ENCODE measurements at places on chromosomes 11 and 22.

DNA sequence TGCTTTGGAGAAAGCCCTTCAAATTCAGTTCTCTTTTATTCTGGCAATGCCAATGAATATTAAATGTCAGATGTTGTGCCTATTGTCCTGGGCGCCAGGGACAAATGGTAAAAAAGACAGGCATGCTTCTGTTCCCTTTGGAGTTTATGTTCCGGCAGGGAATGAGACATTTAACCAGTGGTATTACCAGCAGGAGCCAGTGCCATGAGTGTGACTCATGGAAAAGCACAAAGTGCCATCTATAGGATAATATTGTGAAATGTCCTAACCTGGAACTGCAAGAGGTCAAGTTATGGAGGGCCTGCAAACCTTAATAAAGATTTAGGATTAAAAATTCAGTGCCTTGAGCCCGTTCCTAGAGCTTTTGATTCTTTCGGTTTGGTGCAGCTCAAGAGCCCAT is 39.5 kb downstream of the REXO2 start:
- DNase-seq, result no peak

- DNase-seq, result no peak
These were observed 2.5 kb upstream of the LRRC74B start for GRCh38 chr22:21042978-21043859.

GRCh38 chr22:49052023-49052538 is 775.6 kb downstream of the BRD1 start:
- DNase-seq, result peak; percentile 55

DNA sequence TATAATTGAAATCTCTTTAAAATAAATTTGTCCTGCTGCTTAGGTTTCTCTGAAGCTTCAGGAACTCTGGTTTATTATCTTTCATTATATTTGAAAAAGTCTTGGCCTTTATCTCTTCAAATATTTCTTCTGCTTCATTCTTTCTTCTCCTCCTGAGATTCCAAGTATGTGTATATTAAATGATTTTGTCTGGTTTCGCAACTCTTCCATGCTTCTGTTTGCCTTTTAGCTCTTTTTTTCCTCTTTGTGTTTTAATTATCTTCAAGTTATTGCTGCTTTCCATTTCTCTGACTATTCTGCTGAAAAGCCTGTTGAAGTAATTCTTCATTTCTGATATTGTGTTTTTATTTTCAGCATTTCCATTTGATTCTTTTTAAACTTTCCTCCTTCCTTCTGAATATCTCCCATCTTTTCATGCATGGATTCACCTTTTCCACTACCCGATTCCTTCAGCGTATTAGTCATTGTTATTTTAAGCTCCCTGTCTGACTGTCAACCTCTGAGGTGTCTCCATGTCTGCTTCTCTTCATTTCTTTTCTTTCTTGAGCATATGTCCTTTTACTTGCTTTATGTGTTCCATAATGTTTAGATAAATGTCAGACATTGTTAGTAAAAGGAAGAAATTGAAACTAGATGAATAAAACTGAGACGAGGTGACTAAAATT is 46.6 kb upstream of the CTSC start:
- DNase-seq, result no peak

DNA sequence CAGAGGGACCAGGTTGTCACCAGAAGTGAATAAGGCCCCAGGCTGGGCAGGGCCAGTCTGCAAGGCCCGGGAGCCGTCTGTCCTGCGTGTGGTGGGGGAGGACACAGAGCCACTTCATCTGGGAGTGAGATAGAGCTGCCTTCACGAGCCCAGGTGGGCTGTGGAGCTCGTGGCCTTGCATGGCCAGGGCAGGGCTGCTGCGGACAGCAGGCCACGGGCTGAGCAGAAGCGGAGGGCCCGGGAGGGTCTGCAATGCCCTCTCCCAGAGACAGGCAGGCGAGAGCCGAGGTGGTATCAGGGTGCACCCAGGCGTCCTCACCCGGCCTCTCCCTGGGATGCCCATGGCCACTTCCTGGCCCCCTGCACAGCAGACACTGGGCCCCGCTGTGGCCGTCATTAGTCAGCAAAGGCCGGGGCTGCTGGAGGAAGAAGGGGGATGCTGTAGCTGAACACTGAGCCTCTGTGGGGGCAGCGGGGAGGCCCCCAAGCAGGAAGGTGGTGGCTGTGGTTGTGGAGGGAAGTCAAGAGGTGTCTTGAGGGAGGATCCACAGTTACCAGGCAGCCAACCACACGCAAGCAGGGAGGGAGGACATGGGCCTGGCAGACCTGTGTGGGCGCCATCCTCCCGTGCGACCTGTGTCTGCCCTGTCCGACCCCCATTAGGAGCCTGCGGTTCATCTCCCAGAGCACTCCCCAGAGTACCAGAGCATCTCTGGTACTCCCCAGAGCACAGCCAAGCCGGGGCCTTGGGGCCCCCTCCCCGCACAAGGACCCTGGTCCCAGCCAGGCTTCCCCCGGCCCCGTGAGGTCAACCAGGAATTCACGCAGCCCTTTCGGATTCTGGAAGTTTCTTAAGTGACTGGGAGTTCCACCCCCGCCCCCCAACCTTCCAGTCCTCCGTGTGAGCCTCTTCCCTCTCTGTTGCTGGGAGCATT is 1109.5 kb downstream of the BRD1 start:
- no peak for DNase-seq

- DNase-seq, result no peak
These were observed 95.9 kb upstream of the DDI1 start for GRCh38 chr11:103940551-103940950.

DNA sequence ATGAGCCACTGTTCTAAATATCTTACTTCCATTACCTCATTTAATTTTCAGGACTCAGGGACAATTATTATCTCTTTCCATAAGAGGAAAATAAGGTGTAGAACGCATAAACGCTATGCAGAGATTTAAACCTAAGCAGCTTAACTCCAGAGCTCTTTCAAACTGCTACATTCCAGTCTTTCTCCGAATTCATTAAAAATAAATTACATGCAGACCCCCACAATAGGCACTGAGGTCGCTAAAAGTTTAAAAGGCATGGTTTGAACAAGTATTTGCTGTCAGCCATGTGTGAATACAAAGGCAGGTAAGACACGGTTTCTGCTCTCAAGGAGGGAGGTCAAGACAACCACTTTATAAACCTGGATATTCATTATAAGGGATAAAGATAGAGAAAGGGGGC is 983 bp downstream of the NARS2 start:
- DNase-seq, result no peak

DNA sequence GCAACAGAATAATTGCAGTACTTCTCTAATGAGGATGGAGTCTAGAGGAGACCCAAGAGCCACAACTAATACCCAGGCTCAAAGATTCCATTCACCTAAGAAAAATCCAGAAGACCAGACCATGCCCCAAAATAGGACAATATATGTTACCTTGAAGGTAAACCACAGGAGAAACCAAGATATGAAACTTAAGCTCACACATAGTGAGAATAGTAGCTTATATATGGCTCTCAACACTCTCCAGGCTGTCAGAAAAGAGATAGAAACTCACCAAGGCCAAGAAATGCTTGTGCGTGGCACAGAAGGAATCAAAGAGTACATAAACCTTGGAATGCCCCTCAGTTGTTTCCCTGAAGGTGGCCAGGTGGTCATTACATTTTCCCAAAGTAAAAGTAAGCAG is 9.1 kb downstream of the FAM111A start:
- no peak for DNase-seq

- no peak for DNase-seq
These were observed 119.3 kb downstream of the OSBP2 start for GRCh38 chr22:30813936-30814335.

- DNase-seq, result no peak
These were observed 13.9 kb downstream of the PHF21A start for GRCh38 chr11:46107408-46107718.

- DNase-seq, result no peak
These were observed 238.1 kb upstream of the TENM4 start for GRCh38 chr11:79678780-79679452.

- no peak for DNase-seq
These were observed 618.7 kb upstream of the CADM1 start for GRCh38 chr11:116122697-116123472.

GRCh38 chr11:31757260-31757835 is 53.8 kb downstream of the PAX6 start:
- no peak for DNase-seq

DNA sequence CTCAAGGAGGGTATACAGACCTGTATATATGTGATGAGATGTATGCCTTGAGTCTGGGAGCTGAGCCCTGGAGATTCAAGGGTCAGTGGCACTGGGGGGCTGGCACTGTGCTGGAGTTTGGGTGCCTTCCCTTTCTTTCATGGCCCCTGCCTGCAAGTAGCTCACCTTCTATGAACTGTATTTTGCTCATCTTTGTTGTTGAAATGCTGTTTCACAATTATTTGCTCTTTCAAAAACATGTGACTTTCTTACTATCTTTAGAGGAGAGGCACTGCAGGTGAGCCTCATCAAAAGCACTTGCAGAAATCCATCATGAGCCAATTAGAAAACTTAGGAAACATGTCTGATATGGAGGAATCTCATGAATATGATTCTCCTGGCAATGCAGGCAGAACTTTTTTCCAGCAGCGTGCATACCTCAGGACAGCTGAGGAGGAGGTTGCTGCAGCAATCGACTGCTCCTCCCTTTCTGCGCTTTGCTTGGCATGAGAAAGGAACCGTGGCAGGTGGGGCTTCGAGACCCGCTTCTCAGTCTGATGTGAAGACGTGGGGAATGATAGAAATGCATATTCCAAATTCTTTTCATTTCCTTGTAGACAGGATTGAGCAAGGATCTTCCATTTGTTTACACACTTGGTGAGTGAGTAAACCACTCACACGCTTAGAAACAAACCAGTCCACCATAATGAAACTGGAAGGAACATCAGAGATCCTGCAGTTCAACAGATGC is 178.4 kb upstream of the E2F8 start:
- DNase-seq, result no peak
